BJ (cell line): ENCODE measurements at places on chromosomes 2 and 18.

GRCh38 chr2:99643787-99644418 is 154.1 kb upstream of the REV1 start:
- DNase-seq = no peak

GRCh38 chr2:26864646-26865045 is 16.7 kb downstream of the DPYSL5 start:
- no peak for DNase-seq

- no peak for DNase-seq
Observed at GRCh38 chr2:26190369-26190768, 17.5 kb downstream of the GAREM2 start.

DNA sequence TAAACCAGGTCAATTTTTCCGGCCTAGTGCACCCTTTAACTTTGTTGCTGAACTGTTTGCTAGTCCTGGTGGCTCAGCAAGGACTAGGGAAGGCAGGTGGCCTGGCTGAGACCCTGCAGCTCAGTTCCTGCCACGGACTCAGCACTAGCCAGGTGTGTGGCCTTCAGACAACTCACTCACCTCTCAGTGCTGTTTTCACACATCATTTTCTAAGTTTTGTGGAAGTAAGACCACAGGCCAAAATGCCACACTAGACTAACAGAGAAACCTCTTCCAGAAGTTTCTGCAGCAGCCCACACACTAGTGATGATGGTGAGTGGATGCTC is 65.9 kb upstream of the SLC1A4 start:
- DNase-seq = no peak

GRCh38 chr2:241540401-241540770 is 18.2 kb upstream of the BOK start:
- no peak for DNase-seq

- DNase-seq = no peak
Observed at GRCh38 chr2:21404827-21405625, 281.3 kb downstream of the TDRD15 start.

GRCh38 chr2:58063641-58064040 is 17.0 kb downstream of the VRK2 start:
- peak; percentile 65 for DNase-seq
